CD4-positive, alpha-beta T cell treated with Interleukin-2 at 100 ng/mL for 4 hours (primary cell): ENCODE measurements at places on chromosomes 4 and X.
A peak's percentile ranks its signal among the peaks of the same experiment; 100 is the strongest.

DNA sequence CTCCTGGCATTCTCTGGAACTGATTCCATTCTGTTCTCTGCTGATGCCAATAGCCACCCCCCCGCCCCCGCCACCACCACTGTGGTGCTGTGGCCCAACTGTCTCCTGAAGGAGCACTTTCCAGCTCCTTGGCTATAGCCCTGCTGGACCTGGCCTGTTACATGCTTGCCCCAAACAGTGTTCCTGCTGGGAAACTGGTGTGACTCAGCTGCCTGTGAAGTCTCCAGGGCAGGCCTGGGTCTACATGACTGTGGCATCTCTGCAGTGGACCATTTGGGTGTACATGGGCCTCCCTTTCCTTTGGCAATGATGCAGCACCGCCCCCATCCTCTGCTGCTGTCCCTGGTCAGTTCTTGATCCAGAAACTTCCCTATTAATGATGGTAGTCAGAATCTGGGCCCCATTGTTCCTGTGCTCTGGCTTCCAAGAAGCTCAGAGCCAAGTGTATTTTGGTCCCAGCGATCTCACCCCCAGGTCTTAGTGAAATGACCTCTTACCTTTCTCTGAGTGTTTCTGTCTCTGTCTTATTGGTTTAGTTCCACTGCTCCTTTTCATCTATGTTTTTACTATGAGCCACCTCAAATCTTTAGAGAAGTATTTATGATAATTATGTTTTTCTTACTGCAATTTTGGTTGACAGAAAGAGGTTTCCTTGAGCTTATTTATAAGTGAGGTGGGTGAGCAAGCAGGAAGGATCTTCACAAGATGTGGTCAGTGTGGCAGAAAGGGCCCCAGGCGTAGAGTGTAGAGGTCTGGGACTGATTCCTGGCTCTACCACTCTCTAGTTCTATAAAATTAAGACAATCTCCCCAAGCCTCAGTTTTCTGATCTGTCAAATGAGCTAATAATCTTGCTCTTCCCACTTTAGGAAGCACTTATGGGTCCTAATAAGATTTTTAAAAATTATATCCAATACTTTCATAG lies 210.7 kb upstream of the EOLA2 start:
- no peak for DNase-seq

- no peak for DNase-seq
These were observed 276.7 kb downstream of the UNC5C start for GRCh38 chr4:95272036-95272435.

DNA sequence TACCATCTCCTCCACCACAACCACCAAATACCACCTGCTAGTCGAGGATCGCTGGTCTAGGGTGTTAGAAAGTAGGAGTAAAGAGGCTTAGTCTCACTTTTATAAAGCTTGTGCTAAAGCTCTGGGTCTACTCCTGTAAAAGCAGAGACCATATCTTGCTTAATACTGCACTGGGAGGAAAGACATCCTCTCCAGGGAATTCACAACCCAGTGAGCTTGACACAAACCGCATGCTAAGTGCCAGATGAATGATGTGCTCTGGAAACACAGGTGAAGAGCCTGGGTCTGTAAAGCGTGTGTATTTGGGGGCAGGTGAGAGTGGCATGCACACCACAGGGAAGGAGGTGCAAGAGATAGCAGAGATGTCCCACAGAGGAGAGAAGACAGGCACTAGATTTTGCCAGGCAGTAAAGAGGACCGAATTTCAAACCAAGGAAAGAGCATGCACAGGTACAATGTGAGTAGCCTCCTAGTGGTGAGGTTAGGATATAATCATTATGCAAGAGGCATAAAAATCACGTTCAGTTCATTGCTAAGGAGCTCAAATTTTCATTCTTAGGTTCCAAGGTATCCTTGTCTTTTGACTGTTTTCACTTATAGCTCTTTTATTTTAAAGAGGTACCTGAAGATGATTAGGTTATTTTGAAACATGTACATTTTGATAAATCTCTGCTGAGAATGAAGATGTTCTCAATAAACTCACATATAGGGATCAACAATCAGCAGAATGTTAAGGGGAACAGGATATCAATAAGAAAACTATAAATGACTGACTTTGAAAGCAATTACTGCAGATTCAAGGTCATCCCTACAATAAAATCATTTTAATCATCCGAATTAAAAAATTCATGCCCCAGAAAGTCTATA lies 20.7 kb downstream of the TAPT1 start:
- DNase-seq, result peak; percentile 45

GRCh38 chrX:34612036-34612435 lies 45.0 kb downstream of the TMEM47 start:
- no peak for DNase-seq

DNA sequence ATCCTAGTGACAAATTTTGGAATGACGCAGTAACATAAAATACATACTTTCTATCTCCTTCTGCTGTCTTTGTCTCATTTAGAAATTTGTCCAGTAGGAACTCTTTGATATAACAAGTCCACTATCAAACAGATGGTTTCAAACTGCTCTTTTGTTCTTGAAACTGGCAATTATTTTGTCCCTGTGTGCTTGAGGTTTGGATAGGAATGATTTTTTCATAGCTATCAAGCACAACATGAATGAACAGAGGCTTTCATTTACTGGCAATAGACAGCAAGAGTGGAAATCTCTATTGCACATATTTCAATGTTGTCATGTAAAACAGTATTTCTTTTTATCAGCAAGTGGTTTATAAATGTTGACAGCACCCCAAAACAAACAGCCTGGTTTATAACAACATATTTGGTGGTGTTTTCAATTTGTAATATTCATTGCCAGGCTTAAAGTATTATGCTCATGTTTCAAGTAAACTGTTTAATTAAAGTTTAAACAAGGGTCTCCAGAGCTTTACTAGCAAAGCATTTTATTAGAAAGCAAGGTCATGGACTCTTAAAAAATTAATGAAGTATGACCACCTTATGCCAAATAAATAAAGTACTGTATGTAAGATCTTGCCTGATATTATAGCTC lies 60.0 kb downstream of the TIGD2 start:
- no peak for DNase-seq

- no peak for DNase-seq
These were observed 14.3 kb upstream of the IL21 start for GRCh38 chr4:122635205-122635604.

GRCh38 chr4:110977554-110977953 lies 354.7 kb upstream of the PITX2 start:
- DNase-seq, result no peak

GRCh38 chrX:149516604-149517003 lies 11.5 kb upstream of the IDS start:
- DNase-seq, result no peak

GRCh38 chrX:39969099-39969818 lies 128.5 kb downstream of the BCOR start:
- peak; percentile 3 for DNase-seq

- no peak for DNase-seq
These were observed 9.1 kb upstream of the MAGED4B start for GRCh38 chrX:52078131-52078530.

DNA sequence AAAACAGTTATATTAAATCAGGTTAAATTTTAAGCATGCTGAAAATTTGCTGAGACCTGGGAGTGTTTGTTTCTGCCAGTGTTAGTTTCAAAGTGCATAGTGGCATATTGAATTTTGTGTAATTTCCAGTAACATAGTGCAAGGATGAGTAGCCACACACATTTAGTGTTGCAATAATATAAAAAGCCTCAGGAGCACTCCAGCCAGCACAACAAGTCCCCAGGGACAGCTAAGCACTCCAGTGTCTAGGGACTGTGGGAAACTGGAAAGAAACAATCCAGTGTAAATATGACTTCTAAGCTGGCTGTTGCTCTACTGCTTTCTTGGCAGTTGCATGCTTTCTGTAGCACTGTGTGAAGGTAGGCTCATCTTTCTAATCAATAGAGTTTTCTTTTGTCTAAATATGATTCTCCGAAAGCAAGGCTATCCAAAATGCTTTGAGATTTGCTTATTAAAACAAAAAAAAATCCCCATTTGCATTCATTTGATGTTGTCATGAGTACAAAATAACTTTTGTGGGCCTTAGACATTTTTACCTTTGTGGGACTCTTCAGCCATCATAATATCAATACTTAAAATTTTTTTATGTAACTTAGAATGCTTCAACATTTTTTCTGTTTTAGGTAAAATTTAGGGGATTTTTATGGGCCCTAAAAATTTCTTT lies 24.2 kb upstream of the CXCL2 start:
- DNase-seq, result no peak

DNA sequence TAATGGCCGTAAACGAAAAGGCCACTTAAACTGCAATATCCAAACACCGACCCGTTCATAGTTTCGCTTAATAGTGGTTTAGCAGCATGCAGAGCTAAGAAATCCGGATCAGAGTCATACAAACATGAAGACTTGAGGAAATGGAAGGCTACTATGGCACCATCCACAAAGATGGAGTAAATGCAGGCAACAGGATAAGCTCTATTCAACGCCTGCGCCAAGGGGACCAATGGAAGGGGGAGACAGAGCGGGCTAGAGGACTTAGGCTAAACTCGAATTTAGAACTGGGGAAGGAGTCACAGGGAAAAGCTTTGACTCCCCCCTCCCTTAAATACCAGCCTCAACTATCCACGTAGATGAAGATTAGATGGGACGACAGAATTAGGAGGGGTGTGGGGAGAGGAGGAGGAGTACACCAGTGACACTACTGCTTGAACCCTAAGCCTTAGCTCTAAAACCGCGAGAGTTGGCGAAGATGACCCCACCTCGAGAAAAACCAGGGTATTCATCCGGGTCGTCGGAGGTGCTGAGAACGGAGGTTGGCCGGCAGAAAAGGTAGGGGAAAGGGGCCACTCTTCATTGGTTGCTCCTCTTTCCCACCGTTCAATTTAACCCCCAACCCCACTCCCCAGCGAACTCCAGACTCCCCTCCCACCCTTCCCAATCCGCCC lies 3.5 kb downstream of the HUWE1 start:
- DNase-seq, result peak; percentile 42

- no peak for DNase-seq
These were observed 856.6 kb downstream of the CENPC start for GRCh38 chr4:66688674-66689073.

DNA sequence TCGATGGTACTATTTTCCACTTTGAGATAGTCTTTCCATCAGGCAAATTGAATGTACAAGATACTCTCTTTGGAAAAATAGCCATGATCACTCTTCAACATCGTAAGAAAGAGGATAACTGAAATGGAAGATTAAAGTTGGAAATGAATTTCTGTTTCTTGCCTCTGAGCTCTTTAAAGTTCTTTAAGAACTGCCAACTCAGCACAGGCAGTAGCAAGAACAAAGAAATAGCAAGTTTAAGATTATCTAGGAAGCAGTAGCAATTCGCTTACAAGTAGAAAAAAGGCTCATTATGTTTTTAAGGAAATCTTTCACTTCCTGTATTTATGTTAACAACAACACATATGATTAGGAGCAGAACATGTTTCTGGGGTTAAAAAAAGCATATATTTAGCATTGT lies 127.6 kb downstream of the CDS1 start:
- DNase-seq, result no peak

DNA sequence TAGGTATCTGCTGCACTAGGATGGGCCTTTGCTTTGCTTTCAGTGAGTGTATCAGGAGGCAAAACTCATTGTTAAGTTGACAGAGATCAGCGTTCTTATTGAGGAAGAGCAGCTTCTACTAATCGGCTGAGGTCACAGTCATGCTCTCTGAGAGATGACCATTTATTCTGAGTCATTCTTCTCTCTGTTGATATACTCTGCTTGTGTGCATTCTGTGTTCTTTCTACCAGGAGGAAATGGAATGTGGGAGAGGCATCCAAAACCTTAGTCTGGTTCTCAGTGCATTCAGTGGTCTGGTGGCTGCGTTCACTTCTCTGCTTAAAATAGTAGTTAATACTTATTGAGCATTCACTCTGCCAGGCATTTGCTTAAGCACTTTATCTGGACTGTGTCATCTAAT lies 66.2 kb downstream of the RRAGB start:
- DNase-seq, result no peak

GRCh38 chr4:68359508-68359907 lies 9.6 kb upstream of the YTHDC1 start:
- DNase-seq, result no peak

- no peak for DNase-seq
These were observed 509.1 kb downstream of the PPP4R3C start for GRCh38 chrX:26954029-26954428.

- no peak for DNase-seq
These were observed 13.2 kb downstream of the HAND2 start for GRCh38 chr4:173516621-173517524.

GRCh38 chr4:133982533-133983224 lies 218.9 kb downstream of the PABPC4L start:
- DNase-seq, result no peak

GRCh38 chr4:153034681-153035080 lies 98.6 kb downstream of the FHDC1 start:
- no peak for DNase-seq

DNA sequence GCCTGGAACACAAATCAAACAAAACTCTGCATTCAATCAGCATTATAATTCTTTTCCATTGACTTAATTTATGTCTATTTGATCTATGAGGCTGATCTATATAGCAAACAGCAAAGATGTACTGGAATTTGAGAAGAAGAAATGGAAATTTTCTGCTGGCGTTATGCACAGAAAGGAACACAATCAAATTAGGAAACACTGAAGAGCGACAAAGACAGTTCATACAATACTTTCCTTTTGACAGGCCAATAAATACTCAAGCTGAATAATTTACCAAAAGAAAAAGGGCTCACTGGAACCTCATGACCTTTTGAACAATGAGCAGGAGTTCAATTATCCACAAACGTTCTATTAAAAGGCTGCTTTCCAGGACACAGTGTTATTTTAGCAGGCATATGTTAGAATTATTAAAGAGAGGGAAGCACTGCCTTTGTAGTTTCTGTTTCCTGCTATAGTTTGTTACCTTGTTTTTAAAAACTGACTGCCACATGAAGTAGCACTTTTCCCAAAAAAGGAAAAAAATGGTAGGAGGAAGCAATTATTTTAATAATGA lies 8.1 kb downstream of the PDHA2 start:
- DNase-seq, result no peak

DNA sequence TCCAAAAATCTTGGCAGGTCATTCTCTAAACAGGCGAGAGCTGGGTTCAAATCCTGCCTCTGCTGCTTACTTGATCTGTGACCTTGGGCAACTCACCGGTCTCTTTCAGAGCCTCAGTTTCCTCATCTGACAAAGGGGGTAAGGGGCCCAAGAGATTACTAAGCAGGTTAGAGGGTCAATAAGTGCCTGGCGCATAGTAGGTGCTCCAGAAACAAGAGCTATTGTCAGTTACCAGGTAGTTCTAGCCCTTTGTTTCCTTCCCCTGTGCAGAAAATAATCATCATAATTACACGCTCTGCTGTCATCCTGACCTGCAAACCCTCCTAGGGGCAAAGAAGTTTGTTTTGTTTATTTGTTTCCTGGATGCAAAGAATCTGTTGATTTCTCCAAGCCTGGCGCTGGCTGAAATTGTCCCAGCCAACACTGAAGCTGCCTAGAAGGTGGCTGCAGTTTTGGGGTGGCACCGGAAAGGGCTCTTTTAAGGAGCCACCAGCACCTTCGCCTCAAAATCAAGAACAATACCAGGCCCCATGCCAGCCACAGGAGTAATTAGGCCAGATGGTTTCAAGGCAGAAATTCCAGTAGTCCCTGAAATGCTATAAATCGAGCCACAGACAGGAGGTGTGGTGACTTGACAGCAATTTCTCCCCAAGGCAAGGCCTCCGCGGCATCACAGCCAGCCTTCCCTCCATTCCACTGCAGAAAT lies 10.2 kb upstream of the KIAA0232 start:
- no peak for DNase-seq
